T47D (cell line): ENCODE measurements at places on chromosomes 3 and 15.
A peak's percentile ranks its signal among the peaks of the same experiment; 100 is the strongest.

DNA sequence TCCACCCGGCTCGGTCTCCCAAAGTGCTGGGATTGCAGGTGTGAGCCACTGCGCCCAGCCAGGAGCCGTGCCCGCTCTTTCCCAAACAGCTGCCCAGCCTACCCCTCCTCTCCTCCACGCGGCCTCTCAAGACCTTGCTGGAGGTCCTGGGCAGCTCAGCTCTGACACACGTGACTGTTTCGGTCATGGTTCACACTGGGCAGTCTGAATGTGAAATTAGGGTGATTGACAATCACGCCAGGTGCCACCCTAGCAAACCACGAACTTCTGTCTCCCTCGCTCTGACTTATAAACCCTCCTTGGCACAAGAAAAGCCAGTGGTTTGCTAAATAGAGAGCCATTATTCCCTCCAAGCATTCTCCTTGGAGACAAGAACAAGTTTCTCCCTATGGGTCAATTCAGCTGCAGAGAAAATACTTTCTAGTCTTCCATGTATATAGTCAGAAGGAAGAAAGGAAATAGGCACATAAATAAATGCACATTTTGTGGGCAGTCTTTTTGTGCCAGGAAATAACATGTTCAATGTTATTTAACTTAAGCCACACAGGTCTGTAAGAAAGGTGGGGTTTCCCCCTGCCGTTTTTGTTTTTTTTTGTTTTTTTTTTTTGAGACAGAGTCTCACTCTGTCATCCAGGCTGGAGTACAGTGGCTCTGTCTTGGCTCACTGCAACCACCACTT, 121.9 kb upstream of the MEF2A start:
- DNase-seq = no peak

DNA sequence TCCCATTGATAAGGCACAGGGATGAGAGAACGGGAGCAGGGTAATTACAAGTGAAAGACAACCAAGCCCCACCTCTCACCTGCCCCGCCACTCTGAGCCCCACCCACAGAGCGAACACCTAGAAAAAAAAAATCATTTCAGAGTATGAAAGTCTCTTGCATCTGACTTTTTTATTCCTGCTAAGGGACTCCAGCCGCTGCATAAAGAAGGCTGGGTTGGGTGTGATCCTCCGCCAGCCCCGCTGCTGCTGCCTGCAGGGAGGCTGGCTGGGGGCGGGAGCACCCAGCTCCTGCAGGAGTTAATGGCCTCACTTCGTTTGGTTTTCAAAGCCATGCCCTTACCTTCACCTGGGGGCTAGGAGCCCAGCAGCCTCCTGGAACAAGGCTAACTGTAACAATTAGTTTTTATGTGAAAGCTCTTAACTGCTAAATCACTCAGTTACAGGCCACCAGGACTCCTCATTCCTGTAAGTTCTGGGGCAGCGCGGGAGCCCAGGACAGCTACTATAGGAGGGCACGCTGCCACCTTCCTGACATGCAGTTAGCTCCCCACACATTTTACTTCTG, 78.0 kb upstream of the SNRPA1 start:
- DNase-seq = no peak

DNA sequence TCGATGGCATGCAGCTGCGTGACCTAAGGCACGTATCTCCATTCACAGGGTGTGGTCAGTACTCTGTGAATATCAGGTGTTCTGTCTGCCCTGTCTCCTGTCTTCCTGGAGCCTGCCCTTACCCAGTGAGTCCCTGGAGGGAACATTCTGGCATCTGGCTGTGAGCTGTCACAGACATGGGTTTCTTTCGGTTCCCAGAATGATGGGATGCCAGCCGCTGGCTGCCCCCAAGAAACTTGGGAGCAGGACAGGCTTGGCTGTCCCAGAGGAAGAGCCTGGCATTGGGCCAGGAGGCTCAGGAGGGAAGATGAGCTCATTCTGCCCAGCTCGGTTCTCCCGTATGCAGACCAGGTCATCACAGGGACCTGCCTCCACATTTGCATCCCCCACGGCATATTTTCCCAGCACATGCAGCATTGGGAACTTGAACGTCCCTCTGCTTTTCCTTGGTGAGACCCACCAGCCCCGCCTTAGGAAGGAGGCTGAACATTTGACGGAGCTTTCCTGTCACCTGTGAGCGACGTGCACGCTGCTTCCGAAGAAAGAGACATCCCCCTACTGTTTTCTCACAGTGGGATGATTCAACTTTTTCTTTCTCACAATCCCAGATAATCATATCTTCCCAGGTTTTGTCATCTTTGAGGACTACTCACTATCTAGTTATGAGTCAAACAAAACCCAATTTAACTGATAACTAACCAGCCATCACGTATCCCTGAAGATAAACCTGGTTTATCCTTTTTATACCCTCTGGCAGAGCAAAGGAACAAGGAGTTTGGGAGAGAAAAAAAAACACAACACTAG, 22.0 kb upstream of the PGPEP1L start:
- DNase-seq = no peak

DNA sequence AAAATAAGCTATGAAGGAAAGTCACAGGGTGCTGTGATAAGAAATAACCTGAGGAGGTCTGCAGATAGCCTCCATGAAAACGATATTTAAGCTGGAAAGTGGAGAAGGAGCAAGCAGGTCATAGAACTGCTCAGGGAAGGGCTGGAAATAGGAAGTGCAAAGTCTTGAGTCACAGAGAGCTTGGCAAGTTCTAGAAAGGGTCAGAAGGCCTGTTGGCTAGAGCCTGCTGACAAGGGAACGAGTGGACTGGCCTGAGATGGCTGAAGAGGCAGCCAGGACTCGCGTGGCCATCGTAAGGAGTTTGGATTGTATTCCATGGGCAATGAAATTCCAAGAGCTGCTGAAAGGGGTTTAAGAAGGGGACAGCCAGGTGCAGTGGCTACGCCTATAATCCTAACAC, 64.7 kb upstream of the IL12A start:
- DNase-seq = no peak

GRCh38 chr3:186915806-186916796, 14.2 kb upstream of the ST6GAL1 start:
- DNase-seq = no peak

DNA sequence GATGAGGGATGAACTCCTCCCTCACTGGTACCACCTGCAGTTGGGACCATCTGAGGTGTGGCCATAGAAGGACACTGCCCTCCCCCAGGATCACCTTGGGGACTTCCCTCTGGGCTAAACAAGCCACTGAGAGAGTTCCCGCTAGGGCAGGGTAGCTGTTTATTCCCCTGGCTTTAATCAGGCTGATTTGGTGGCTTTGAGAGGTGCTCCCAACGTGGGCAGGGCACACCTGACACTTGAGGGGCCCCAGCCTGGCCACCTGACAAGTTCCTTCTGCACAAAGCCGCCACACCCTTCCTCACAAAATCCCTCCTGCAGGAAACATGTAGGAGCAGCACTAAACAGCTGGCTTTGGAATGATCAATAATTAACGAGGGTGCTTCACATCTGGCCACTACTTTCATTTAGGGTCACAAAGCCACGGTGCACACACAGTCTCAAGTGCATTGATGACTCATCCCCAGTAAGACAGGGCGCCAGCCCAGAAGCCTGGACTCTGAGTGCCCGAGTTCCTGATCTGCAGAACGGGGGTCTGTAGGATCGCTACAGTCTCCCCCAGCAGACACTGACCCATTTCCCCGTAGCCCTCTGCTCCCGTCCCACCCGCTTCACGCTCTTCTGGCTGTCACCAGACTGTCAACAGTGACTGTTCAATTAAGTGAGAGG, 75.1 kb downstream of the ATP10A start:
- no peak for DNase-seq

DNA sequence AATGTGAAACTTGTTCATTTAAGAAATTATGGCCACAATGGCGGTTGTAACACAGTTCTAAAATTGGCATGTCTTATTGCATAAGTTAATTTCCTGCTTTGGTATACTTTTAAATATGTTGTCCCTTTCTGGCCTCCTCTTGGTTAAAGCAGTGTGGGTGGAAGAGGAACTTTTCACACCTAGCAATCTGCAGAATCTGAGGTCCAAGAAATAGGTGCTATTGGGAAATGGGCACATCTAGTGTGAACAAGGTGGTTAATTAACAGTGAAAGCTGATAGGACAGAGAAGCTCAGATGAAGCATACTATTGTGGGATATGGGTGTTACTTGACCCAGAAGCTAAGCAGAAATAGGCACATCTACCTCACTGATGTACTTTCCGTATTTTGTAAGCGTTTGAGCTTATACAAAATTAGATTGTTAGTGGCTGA, 10.6 kb downstream of the CMC1 start:
- no peak for DNase-seq

- peak; percentile 67 for DNase-seq
These were observed 11.8 kb downstream of the PLXNA1 start for GRCh38 chr3:126994661-126995245.
